ENCODE measurements at places on chromosomes 2 and 18.

GRCh38 chr2:205752924-205753323 is 70.6 kb downstream of the NRP2 start:
- no peak for DNase-seq

GRCh38 chr2:232930059-232930400 is 60.0 kb downstream of the SNORC start:
- DNase-seq = no peak

DNA sequence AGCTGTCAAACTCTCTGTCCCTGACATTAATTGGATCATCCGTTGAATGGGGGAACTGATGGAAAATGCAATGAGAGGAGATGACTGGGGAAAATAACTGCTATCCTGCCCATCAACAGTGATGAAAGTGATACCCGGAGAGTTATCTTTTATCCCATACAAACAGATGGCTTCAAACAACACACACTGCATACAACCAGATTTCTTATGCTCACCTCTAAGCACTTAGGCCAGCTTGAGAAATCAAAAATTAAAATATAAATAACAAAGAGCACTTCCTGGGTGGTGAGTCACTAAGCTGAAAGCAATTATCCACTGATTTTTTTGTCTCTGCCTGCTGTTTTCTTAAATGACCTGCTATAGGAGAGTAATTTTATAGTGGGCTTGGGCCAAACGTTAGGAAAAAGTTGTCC is 237.6 kb upstream of the RGPD4 start:
- DNase-seq = peak; percentile 46

- no peak for DNase-seq
These were observed 1346.8 kb upstream of the PIK3C3 start for GRCh38 chr18:40608226-40608625.

DNA sequence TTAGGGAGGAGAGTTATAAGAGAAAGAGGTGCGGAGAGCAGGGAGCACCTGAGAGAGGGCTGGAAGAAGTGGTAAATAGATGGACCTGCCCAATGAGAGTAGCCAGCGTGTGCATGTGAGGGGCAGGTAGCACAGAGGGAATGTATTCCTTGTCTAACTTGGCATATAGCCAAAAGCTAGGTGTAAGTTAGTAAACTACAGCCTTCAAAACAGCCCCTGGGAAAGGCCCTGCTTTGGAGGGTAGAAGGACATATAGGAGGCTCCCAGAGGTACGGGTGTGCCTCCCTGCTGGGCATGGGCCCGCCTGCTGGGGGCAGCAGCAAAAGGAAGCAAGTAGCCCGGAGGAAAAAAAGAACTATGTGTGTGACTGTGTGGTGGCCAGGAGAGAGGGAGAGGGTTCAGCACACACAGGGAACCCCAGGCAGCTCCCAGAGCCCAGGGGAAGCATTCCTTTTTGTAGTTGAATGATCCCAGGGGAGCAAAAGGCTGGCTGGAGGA is 48.0 kb downstream of the TCF7L1 start:
- no peak for DNase-seq

GRCh38 chr18:54004828-54005227 is 219.6 kb downstream of the MBD2 start:
- no peak for DNase-seq

GRCh38 chr2:222483513-222484039 is 59.2 kb downstream of the SGPP2 start:
- DNase-seq = no peak

- DNase-seq = no peak
These were observed 582.9 kb upstream of the PIK3C3 start for GRCh38 chr18:41372046-41372665.

DNA sequence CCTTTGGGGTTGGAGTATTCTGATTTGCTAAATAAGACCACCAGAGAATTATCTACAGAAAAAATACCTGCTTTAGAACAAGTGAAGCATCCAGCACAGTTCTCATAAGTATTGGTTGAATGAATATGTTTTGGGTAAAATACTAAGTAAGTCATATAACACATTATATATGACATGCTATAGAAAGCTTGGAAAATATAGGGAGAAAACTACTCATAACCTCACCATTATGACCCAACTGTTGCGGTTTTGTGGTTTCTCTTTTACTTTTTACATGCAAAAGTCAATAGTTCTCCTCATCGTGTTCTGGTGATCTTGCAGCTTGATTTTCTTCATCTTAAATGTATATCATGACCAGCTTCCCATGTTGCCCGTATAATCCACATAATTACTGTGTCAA is 66.2 kb downstream of the DIPK1C start:
- no peak for DNase-seq

DNA sequence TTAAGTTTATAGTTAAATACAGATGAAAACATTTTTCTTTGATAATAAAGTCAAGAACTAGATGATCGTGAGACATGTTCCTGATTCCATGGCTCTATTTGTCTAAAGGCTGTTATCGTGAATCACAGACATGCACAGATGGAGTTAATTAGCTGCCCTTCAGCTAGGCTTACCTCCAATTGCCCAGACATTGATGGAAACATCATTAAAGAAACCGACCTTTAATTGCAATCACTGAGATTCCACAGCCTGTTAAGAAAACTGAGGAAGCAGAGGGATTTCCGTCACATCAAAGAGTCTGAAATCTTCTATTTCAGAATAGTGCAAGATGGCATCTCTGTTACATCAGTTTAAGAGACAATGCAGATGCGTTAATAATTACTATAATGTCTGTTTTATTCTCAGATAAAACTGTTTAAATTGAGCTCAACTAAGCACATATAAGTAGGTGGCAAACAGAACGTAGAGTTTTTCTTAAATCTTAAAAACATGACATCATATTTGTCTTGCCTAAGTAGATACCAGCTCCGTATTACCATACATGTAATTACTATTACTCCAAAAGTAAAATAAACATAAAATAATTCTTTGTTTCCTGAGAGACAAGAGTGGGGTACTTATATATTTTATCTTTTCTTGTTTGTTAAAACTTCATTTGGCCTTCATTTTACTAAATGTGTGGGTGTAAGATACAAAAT is 23.9 kb upstream of the CRACDL start:
- DNase-seq = peak; percentile 46

GRCh38 chr2:140422759-140423158 is 1642.6 kb upstream of the NXPH2 start:
- DNase-seq = no peak

DNA sequence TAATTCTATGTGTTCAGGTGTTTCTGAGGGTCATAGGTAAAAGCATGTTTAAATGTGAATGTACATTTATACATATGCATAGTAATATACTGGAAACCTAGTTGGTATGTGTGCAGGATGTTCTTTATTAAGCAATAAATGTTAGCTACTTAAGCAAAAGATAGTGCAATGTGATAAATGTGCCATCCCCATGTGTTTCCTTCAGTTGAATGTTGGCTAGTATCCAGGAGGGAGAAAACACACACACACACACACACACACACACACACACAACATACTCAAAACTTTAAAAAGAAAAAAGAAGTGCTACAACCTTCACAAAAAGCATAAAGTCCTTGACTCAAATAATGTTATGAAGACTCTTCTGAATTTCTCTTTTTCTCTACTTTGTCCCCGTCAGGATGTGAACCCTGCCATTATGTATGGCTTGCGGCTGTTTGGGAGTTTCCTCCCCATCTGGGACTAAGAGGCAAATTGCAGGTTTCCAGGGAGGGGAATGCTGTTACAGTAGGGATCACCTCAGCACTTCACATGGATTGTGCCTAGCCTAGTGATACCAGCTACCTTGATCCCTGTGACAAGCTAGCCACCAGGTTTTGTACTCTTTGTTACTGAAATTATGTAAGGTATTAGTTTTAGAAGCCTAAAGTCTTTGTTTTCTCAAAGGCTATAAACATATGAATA is 82.6 kb downstream of the IKZF2 start:
- DNase-seq = no peak

DNA sequence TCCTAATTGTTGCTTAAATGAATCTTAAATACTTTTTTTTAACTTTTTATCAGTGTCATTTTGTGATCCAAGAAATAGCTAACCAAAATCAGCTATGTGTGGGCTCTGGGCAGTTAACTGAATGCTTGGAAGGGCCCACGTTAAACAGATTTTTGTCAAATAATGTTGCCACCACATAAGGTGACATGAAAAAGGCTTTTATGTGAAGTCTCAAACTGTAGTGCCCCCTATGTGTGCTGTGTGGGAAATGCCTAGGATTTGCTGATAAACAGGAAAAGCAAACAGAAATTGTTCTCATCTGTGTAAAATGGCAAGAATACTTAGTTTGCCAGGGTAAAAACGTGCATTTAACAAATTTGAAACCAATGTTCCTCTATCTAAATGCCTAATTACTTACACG is 242.2 kb downstream of the ZNF516 start:
- DNase-seq = no peak

DNA sequence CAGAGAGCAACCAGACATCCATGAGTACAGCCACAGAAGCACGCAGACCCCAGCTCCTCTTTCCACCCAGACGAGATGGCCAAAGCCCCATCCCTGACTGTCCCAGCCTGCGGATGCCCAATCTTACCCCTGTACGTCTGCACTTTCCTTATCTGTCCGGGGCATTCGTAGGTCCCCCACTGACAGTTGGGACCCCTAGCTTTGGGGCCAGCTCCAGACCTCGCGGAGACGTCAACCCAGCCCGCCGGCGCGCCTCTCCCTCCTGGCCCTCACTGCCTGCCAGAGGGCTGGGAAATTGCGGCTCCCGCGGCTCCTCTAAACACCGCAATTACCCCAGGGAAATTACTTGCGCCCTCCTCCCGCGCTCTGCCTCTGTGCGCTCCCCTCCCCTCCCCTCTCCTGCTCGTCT is 2.3 kb downstream of the ECEL1 start:
- no peak for DNase-seq

DNA sequence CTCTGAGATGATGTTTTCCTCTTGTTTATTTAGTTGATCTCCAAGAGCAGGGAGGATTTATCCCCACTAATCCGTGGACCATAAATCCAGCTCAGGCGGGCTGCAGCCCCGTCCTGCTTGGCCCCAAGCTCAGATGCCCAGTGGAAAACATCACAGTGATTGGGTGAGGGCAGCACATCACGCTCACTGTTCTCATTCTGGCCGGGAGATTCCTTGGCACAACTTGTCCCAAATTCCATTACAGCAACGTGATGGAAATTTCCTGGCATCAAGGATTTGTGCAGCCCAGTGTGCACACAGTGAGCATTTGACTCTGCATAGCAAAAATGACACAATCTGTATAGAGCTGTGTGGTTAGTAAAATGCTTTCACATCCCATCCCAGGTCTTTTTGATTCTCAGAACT is 96.8 kb downstream of the VAPA start:
- DNase-seq = peak; percentile 88

DNA sequence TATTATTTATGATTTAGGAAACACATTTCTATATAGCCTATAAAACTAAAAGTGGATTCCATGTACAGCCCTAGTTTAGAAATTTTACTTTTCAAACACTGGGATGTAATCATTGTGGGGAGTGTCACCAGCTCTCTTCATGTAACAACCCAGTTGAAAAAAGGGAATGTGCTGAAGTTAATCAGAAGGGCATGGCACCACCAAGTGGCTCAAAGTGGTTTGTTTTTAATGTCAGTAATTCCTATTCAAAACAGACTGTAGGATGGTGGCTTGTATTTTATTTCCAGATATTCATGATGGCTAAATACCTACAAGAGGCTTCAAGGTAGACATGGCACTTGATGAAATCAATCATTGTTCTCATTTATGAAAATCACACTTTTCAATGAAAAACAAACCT is 58.1 kb upstream of the TMEM182 start:
- no peak for DNase-seq

- DNase-seq = no peak
These were observed 23.6 kb upstream of the ATIC start for GRCh38 chr2:215288112-215288815.

- DNase-seq = peak; percentile 42
These were observed 35.0 kb upstream of the LRP1B start for GRCh38 chr2:142165790-142166189.

DNA sequence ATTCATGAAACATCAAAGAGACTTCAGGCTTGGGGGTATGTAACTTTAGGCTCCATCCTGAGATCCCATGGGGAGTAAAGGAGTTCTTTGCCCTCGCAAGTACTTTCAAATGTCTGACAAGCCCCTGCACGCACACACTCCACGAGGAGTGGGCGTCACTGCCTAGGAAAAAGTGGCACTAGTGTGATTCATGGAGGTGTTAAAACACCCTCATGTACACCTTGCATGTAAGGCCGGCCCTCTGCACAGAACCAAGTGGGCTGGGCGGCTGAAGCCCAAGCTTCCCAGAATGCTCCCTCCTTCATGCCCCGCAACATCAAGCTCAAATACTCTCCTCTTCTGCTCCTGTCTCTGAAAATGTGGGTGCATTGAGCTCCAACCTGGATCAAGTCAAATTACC is 7.8 kb downstream of the HS1BP3 start:
- no peak for DNase-seq

DNA sequence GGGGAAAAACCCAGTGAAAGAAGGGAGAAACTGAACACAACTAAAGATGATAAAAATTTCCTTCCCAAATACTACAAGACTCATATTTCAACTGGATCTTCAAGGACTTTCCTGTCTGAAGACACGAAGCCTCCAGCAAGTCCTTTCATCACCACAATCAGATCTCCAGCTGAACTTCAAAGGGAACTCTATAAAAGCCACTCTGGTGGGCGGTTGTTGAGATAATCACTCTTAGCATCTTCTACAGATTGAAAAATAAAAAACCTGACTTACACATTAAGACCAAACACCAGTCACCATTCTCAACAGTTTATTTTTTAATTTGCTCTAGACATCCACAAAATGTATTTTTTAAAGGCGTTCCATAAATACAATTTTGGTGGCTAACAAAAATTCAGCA is 4.4 kb downstream of the REV1 start:
- DNase-seq = no peak

- DNase-seq = no peak
These were observed 13.3 kb downstream of the CNOT11 start for GRCh38 chr2:101265893-101266499.

- peak; percentile 84 for DNase-seq
These were observed 599.9 kb downstream of the RNF144A start for GRCh38 chr2:7517088-7517487.

- DNase-seq = peak; percentile 29
These were observed at the start of gene ANKRD29 for GRCh38 chr18:23662309-23663263. Gene ANKRD29, minus strand, starts transcription at chr18:23662911. Its CDS starts 181 bp downstream, at chr18:23662730.

DNA sequence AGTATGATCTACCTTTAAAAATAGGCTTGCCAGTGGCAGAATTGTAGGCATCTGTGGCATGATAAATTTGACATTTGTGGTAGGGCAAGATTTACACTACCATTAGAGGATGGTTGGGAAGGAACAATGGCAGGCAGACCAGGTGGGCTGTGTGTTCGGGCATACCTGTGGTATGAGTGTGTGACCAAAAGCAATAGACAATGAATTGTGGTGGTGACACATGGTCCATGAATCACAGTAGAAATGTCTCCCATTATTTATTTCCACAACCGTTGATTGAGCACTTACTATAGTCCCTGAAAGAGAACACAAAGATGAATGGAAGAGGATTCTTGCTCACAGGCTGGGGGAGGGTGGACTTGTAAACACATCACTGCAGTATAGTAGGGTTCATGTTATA is 29.9 kb upstream of the RUFY4 start:
- DNase-seq = peak; percentile 70

GRCh38 chr2:80028584-80028983 is 276.0 kb downstream of the LRRTM1 start:
- DNase-seq = no peak

Measured in fibroblast of skin of right biceps (primary cell).